ENCODE measurements at places on chromosomes 5 and 9.

DNA sequence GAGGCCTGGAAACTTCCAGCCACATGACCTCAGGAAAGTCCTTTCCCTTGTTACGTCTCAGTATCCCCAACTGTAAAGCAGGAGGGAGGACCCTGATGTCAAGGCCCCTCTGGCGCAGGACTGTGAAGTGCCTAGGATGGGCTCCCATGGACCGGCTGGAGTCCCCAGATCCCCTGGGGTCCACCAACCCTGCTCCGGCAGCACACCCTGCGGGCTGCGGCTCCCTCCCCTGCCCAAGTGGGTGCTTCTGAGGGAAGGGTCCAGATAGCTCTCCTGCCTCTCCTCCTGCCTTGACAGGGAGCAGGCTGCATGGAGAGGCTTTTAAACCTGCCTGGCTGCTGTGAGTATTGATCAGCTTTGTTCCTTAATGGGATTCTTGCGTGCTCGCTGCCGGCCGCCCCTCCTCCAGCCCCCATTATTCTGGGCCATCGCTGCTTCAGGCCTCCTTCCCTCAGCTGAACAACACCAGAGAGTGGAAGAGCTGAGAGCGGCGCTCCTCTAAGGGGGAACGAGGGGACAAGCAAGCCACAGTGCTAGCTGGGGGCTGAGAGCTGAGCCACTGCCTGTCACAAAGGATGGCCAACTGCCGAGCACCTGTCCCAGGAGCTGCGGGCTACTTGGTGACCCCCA lies 25.6 kb upstream of the NTNG2 start:
- DNase-seq = no peak

- no peak for DNase-seq
Observed at GRCh38 chr5:169411786-169412430, 111.0 kb upstream of the SLIT3 start.

- no peak for DNase-seq
Observed at GRCh38 chr5:140868721-140869554, at the start of gene PCDHA11. Gene PCDHA11, plus strand, starts transcription at chr5:140868957. Its CDS starts 147 bp downstream, at chr5:140869104.

- no peak for DNase-seq
Observed at GRCh38 chr9:33209394-33209793, 30.6 kb upstream of the SPINK4 start.

DNA sequence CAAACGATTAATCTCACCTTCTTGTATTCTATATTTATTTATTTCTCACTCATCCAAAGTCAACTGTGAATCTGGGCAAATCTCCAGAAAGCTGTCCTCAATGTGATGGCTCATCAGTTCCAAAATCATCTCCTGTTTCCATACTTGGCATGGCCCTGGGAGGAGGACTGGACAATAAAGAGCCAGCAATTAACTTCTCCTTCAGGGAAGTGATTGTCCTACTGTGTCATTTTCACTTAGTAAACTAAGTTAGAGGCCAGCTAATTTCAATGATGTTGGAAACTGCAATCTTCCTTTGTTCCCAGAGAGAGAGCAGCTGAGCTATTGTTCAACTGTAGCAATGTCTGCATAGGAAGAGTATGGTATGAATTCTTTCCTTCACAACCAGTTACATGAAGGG lies 17.5 kb downstream of the CDH12 start:
- DNase-seq = no peak

DNA sequence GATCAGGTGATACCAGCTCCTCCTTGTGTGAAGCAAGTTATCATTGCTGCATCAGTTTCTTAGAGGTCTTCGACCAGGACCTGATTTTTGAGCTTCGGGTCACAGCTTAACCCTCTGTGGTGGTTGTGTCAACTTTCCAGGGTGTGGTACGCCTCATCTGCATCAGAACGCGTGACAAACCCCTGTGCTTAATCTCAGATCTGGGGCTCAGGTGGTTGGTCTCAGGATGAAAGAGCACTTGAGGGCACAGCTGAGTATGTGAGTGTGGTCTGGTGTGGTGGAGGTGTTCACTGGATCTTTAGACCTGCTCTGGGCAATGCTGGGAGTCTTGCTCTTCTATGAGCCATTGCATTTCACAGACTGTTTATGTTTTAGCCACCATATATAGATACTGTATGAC lies 64.1 kb downstream of the OSTF1 start:
- no peak for DNase-seq

DNA sequence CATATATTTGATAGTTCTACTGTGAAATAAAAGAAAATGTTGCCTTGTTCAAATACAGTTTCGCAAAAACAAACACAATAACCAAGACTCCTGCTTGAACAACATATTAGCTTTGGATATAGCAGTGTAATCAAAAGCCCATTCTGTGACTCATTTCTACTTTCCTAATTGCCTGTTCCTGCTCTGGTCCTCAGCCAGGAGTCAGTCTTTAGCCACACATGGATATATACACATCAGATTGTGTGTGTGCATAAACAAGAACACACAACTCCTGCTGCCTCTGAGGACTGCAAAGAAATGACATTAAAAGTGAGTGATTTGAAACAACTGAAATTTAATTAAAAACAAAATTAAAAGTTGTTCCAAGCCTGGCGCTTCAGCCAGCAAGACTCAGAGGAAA lies 334.8 kb downstream of the TRIM32 start:
- no peak for DNase-seq

GRCh38 chr5:10593531-10594181 lies 29.8 kb downstream of the ANKRD33B start:
- no peak for DNase-seq

GRCh38 chr9:133344071-133344470 lies 3.9 kb downstream of the MED22 start:
- no peak for DNase-seq

- DNase-seq = no peak
Observed at GRCh38 chr9:119043996-119044395, 325.2 kb downstream of the BRINP1 start.

GRCh38 chr9:115689331-115689730 lies 464.3 kb upstream of the PAPPA start:
- no peak for DNase-seq

Data from vagina (tissue), 2 donors.